ENCODE measurements at places on chromosomes 16 and 17. TPM values are rescaled to one million over a fixed set of nuclear protein-coding genes. Genes with fewer than 3 reads are reported as not detected.

DNA sequence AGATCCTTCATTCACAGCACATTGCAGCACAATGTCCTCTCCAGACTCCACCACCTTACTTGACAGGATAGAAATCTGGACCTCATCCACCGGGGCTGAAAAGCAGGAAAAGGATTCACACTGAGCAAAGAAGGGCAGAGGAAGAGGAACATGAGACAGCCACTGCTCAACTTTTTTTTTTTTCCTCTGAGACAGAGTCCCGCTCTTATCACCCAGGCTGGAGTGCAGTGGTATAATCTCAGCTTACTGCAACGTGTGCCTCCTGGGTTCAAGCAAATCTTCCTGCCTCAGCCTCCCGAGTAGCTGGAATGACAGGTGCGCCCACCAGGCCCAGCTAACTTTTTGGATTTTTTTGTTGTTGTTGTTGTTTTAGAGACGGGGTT, 34.4 kb downstream of the PECAM1 start:
- DNase-seq, result peak; percentile 46

DNA sequence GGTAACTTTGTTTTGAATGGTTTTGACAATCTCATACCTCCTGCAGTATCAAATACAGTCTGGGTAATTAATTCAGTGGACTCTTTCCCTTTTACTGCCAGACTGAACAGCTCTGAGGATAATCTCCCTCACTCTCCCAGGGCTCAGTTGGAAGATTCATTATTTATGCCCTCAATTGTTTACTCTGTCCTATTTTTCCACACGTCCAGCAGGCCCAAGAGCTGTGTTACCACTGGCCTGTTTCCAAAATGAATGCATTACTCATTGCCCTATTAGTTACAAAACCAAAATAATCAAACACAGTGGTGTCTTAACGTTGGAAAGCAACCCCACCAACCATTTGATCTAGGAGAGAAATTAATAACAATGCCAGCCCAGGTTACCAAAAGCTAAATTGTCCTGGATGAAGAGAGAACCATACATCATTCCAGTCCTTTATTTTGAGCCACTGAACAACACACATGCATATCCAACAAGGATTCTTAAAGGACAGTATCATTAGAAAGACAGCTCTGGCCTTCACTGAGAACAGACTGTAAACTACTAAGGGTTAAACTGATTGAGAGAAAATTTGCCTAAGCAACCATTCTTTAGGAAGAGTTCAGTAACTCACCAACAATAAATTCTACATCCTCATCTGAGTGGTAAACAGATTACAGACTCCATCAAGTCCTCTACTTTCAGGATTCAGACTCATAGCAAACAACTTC, 34.5 kb downstream of the FAM222B start:
- DNase-seq, result peak; percentile 65

GRCh38 chr17:1159431-1160180, 20.2 kb downstream of the ABR start:
- no peak for DNase-seq

The KCNH6 gene
- total RNA-seq, result 0.37 TPM

DNA sequence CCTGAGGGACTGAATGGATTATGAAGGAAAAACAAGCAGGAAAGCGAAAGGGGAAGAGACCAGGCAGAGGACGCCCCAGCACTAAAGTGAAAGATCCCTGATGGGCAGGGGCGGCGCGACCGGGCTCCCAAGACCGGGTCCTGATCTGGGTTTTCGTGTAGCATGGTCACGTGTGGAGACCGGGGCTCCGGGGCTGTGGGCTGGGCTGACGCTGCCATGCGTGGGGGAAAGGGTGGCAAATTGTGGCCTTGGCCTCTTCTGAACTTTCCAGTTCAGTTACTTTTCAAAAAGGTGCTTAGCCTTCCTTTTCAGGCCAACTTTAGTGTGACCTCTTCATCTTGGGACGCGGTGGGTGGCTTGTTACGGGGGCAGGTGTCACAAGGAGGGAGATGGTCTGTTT, 57.5 kb downstream of the METRNL start:
- DNase-seq, result no peak
